ENCODE measurements at places on chromosomes 3 and 15.

GRCh38 chr15:67768313-67768977 lies 56.9 kb upstream of the SKOR1 start:
- no peak for DNase-seq

DNA sequence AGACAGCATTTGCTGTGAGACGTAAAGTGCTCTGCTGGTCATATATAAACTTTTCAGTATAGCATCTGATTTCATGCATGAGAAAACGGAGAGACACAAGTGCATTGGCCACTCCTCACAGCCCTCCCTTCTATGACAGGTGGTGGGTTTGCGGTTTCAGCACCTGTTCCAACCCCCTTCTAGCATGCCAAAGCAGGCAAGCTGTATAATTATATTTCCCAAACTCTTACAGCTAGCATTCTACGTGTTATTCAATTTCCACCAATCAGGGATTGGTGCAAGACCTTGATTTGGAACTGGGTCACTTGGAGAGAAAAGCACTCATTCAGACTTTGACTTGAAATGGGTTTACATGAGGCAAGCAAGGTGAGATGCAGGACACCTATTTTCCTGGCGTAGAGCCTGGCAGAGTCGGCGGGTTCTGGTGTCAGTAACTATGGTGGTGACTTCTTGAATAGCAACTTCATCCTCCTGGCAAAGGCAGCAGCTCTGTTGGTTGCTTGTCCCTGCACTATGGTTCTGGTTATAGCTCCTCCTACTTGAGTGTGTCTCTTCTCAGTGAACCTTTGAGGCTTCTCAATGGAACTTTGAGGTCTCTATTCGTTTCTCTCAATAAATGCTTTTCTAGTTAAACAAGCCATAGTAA lies 356.5 kb downstream of the TBL1XR1 start:
- no peak for DNase-seq

DNA sequence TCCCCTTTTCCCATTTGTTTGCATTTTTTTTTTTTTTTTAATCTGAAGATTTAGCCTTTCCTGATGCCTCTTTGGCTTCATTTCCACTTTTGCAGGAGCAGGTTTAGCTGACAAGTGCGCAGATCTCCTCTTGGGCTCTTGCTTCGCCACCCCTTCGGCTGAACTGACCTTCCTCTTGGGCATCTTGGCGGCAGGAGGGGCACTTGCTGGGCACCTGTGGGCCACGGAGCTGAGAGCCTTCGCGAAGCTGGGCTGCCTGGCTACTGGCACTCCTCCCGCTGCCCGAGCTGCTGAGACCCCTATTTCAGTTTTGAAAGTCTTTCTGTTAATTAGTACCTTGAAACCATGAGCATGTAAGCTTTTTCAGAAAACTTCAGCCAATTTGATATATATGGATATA lies 8.8 kb downstream of the ARL13B start:
- DNase-seq, result no peak

DNA sequence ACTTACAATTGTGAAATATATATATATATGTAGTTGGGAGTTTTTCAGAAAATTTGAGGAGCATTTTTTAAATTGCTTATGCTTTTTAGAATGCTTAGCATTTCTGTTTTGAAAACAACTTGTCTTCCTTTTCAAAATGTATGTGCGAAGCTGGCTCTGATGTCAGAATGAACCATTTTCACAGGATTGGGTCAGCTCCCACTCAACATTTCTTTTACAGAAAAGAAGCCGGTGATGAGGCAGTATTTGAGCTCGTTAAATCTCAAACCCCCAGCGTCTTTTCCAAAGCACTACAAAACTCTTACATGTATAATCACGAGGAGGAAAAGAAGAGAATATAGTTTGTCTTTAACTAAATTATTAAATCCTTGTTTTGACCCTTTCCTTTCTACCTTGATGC lies 225.4 kb downstream of the MEIS2 start:
- no peak for DNase-seq

GRCh38 chr3:37751967-37752648 lies 109.6 kb upstream of the CTDSPL start:
- DNase-seq, result no peak

DNA sequence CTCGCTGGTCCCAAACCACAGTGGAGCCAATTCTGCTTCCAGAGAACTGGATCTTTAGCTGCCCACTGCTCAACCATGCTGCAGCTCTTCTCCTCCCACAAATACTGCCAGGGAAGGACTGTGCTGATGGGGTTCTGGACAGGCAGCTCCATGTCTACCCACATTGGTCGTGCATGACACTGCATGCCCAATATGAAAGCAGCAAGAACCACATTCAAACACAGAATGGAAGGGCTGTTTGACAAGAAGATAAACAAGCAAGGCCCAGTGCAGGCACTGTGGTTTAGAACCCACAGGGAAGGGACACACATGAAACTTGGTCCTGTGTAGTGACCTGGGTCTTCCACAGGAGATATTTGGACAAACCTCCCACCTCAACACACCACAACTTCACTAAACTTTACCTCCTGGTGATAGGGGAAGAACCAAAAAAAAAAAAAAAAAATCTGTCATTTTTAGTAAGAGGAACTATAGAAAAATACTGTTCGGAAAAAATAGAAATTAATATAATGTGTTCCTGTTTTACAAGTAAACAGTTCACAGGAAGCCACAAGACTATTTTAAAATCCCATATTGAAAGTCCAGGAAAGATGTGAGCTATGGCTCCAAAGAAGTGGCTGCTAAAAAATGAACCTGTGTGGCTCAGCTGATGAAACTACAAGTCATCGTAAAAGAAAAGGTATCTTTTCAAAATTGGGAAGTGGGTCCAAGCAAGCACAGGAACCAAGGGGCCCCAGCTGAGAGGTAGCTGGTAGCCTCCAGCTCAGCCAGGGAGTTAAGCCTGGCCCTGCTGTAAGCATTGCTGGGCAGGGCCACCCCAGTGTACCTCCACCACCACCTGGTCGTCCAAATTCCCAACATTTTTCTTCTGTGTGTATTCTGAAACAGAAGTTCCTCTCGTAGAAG lies 77.7 kb upstream of the ACAN start:
- no peak for DNase-seq

All from activated gamma-delta T cell (primary cell).